ENCODE measurements at places on chromosomes 16 and 17. TPM values are rescaled to one million over a fixed set of nuclear protein-coding genes. Genes with fewer than 3 reads are reported as not detected.

- DNase-seq, result no peak
Observed at GRCh38 chr16:80544326-80544725, 3.5 kb downstream of the DYNLRB2 start.

SLC38A8 gene
- 0.78 TPM for total RNA-seq

- DNase-seq, result peak; percentile 69
Observed at GRCh38 chr17:82487910-82488309, 29.4 kb downstream of the NARF start.

KRTAP4-9 gene
- not detected for total RNA-seq

GRCh38 chr17:27649929-27650328, 18.9 kb downstream of the LGALS9 start:
- DNase-seq, result peak; percentile 77

JPT2 gene
- 30.6 TPM for total RNA-seq

DNA sequence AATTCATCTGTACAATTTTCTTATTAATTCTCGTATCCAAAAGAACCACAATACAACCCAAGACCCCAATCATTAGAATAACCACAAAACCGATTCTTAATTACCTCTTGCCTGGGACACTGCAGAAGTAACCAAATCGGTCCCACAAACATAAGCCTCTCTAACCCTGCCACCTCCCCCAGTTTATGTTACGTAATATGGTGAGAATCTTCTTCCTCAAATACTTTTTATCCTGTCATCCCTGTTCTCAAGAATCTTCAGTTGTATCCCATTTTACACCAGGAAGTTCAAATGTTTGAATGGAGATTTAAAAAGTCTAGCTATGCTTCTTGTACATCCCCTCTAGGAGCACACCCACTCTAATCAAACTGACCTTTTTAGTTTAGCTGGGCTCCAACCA, 269.3 kb upstream of the TBX2 start:
- DNase-seq, result no peak

DNA sequence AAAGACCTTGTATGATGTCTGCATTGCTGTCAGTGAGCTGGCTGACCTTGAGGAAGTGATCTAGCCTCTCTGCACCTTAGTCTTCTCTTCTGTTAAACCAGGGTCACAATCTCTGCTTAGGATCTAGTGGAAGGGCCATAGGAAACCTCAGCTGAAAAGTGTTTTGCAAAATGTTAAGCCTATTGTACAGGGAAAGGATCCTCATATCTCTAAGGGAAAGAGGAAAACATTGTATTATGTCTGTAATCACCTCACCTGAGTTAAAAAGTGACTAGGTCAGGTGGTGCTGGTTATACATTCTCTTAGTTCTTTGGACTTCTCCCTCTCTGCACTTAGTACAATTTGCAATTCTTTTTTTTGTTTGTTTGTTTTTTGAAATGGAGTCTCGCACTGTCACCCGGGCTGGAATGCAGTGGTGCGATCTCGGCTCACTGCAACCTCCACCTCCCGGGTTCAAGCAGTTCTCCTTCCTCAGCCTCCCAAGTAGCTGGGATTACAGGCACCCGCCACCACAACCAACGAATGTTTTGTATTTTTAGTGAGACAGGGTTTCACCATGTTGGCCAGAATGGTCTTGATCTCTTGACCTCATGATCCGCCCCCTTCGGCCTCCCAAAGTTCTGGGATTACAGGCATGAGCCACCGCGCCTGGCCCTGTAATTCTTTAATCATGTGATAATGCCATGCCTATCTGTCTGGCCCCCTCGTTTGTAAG, 2.0 kb upstream of the SEPHS2 start:
- no peak for DNase-seq

GRCh38 chr16:48535369-48535787, 74.6 kb downstream of the N4BP1 start:
- DNase-seq, result no peak

DNA sequence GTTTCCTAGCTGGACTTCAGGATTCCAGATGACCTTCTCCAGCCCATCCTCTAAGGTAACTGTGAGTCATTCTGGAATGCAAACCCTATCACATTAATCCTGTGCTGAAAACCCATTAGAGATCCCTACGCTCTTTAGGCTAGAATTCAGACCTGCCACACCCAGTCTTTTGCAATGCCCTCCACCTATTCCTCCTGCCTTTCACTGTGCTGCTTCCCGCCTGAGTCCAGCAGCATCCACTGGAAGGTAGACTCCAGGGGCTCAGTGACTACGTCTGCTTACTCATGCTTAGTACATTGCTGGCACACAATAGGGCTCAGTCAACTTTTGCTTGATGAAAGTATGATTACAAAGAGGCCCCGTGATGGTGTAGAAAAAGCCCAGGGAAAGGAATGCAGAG, 121.1 kb downstream of the SPACA3 start:
- no peak for DNase-seq

- DNase-seq, result no peak
Observed at GRCh38 chr17:49101054-49101534, 31.5 kb upstream of the B4GALNT2 start.

GRCh38 chr16:52617591-52617990, 70.6 kb upstream of the TOX3 start:
- no peak for DNase-seq

PMFBP1 gene
- total RNA-seq, result 0.19 TPM

DNA sequence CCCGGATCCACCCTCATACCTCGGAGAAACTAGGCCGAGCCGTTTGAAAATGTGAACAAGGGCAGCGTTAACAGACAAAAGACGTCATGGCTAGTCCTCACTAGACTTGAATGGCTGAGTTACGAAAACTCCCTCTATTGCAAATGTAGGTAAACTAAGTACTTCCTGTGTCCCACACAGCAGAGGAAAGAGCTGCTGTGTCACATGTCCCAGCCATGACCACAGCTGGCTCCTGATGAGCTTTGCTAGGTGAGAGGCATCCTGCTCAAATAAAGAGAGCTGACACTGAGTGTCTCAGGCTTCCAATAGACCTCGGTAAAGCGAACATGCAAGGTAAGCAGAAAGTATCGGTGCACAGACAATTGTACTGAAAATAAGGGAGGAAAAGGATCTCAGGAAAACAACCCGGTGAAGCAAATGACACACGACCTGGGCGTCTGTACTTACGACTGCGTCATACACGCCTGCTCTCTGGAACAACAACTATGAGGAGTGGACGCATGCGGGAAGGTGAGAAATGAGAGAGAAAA, 26.0 kb downstream of the TMEM204 start:
- no peak for DNase-seq

- no peak for DNase-seq
Observed at GRCh38 chr16:68179196-68179795, 56.6 kb downstream of the ESRP2 start.

GRCh38 chr17:39711851-39712250, 12.0 kb downstream of the ERBB2 start:
- no peak for DNase-seq

PLXDC1 gene
- 14.1 TPM for total RNA-seq

DNA sequence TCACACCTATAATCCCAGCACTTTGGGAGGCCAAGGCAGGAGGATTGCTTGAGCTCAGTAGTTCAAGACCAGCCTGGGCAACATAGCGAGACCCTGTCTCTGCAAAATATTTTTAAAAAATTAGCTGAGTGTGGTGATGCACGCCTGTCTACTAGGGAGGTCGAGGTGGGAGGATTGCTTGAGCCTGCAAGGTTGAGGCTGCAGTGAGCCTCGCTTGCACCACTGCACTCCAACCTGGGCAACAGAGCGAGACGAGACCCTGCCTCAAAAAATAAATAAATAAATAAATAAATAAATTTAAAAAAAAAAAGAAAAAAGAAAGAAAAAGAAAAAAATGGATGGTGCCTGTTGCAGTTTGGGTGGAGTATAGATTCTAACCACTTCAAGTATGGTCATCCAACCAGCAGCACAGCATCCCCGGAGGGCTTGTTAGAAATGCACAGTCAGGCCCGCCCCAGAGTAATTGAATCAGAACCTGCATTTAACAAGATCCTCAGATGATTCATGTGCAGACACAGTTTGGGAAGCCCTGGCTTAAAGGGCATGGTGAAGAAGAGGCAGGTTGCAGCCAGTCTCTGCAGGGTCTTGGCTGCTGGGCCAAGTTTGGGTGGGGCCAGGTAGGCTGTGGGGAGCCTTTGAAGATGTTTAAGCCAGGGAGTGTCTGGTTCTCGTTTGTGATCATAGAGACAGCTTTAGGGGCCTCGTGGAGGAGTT, 40.8 kb downstream of the MRC2 start:
- DNase-seq, result no peak

DNA sequence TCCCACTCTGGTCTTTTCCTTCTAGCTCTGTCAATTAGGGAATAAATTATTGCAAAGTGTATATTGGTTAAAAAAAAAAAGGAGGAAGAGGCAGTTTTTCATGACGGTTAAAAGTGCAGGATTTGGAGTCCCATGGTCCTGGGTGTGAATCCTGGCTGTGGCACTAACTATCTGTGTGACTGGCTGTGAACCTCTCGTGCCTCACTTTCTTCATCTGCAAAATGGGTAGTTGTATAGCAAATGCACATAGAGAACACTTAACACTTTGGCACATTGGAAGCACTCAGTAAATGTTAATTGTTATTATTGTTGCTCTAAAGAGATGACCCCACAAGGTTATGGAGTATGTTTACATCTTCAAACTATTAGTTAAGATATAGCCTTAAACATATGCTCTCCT, 10.5 kb upstream of the KRT23 start:
- no peak for DNase-seq

SLC47A2 gene
- total RNA-seq, result not detected

GRCh38 chr16:88063211-88063773, 112.1 kb downstream of the BANP start:
- DNase-seq, result peak; percentile 70

DNA sequence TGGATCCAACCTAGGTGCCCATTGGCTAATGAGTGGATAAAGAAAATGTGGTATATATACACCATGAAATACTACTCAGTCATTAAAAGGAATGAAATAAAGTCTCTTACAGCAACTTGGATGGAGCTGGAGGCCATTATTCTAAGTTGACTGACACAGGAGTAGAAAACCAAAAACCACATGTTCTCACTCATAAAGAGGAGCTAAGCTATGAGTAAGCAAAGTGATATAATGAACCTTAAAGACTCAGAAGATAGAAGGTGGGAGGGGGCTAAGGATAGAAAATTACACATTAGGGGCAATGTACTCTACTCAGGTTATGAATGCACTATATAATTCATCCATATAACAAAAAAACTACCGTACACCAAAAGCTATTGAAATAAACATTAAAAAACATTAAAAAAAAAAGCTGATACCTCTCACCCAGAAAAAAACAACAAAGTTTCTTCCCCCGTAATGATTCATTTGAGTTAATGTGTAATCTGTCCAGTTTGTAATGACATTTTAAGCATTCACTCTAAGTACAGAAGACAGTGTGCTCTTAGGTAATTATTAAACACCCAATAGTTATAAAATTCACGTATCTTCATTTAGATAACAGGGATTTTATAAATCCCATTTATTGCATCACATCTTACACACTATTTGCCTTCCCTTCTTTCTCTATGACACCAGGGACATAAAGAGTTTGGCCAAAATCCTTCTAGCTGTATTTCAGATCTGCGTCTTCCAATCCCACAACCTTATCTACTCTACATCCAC, 941.5 kb downstream of the CDH11 start:
- DNase-seq, result no peak

TBC1D3H gene
- total RNA-seq, result not detected
